Neuronal stem cell (in vitro differentiated cells): ENCODE measurements at places on chromosomes 11 and 22.

DNA sequence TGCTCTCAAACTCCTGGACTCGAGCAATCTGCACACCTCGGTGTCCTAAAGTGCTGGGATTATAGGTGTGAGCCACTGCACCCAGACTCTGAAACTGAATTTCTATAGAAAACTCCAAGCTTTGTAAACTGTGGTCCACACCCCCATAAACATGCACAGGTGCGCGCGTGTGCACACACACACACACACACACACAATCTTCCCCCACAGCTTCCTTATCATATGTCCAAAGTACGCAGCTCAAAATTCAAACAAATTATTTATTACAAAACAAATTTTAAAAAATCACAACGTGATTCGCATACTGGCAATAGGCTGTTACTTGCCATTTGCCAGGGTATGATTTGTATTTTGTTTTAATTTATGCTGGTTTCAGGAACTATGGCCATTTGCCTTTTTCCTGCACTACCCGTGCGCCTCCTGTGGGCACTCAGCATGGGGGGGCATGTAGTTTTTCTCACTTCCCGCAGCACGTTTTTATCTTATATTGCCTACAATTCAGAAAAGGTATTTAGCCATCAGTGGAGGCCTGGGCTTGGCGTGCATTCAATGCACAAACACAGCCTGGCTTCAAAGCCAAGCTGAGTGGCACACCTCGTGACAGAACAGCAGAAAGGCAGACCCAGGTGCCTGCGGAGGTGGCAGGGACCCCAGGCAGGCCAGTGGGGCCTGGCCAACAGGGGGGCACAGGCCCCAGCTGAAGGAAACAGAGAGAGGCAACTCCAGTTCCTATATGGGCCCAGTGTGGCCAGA lies 10.8 kb upstream of the SNX32 start:
- DNase-seq: no peak

DNA sequence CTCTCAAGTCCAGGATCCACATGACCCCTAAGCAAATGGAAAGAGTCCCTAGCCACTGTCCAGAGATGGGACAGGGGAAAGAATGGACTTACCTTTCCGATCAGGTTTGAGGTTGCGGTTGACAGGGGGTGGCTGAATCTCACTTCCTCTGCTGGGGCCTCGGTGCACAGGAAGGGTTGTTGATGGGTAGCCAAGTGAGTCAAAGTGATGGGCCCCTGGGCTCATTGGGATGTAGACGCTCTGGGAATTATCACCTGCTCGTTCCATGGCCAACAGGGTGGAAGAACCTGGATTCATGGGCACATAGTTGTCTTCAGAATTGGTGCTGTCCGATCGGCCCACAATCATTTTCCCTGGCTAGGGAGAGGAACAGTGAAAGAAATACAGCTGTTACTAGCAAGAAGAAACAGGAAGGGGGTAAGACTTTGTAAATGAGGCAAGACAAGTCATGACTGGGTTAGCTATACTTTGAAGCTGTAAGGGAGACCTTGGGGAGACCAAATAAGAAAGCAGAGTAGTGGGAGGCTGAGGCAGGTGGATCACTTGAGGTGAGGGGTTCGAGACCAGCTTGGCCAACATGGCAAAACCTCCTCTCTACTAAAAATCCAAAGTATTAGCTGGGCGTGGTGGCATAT lies 34.7 kb downstream of the USP35 start:
- no peak for DNase-seq

- DNase-seq: no peak
Measured at GRCh38 chr11:134558916-134559601, 147.0 kb upstream of the B3GAT1 start.

DNA sequence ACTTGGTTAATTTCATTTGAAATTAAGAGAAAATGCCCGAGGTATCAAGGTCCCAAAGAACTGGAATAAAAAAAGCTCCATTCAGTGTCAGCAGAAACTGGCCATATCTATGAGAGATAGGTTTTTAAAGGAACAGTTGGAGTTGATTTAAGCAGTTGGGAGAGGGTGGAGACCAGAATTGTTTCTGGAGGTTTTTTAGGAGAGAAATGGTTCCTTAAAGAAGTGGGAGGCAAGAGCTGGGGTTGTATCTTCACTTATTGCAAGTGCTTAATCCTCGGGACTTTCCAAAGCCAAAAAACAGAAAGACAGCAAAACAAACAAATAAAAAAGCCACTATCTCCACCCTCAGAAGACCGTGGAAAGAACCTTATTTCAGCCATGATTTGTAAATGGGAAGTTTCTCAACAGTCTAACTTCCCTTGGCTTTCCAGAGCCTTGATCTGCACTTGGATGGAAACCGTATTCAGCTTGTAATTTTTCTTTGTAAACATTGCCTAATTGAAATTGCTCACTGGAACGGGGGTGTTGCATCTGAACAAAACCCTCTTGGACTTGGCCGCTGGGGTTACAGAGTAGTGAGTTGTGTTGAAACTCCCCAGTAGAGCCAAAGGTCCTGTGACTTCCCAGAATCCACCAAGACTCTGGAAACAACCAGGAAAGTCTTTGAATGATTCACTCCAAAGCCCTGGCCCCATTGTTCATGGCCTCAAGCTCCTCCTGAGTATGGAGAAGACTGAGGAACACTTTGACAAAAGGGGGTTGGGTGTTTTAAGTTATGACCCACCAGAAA lies 115.6 kb downstream of the SLC1A2 start:
- DNase-seq: no peak

- DNase-seq: no peak
Measured at GRCh38 chr11:130478881-130479280, 30.4 kb downstream of the ADAMTS15 start.

- no peak for DNase-seq
Measured at GRCh38 chr11:119021631-119022030, 3.1 kb downstream of the TRAPPC4 start.

- DNase-seq: peak; percentile 43
Measured at GRCh38 chr11:9004183-9004926, 554 bp upstream of the NRIP3 start.

GRCh38 chr22:20430720-20431510 lies 6.7 kb downstream of the SCARF2 start:
- DNase-seq: peak; percentile 61

DNA sequence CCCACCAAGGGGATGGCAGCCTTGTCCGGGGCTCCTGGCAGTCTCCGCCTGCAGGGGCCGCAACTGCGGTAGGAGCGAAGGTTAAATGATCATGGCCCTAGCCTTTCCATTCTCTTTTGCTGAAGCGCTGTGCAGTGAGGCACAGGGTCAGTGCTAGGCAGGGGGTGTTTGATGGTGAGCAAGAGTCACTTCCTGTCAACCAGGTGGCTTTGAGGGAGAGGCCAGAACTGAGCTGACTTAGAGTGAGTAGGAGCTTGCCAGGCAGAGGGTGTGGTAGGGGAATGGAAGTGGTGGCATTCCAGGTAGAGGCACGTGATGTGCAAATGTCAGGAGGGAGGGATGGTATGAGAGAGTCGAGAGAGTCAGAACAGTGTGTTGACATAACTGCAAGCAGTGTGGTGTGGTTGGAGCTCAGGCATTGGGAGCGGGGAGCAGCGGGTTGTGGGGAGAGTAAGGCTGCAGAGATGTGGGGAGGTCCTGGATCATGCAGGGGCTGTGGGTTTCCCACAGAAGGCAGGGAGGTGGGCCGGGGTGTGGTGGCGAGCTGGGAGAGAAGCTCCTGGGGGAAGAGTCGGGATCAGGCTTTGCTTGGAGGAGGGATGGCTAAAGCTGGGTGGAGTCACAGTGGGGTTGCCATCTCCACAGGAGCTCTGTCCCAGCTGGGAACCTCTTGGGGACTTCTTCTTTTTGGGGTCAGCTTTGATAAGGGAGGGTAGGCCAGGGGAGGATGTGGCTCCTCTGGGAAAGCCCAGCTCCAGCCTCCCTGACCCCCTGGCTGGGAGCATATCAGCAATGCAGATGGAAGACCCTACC lies 33.3 kb downstream of the AMPD3 start:
- DNase-seq: no peak

GRCh38 chr11:35800970-35801953 lies 138.7 kb downstream of the TRIM44 start:
- DNase-seq: no peak

- DNase-seq: no peak
Measured at GRCh38 chr22:25361899-25362214, 142.4 kb downstream of the CRYBB2 start.

- DNase-seq: no peak
Measured at GRCh38 chr11:61671527-61671926, 8.7 kb upstream of the DAGLA start.

- no peak for DNase-seq
Measured at GRCh38 chr11:110968348-110969062, 256.3 kb upstream of the ARHGAP20 start.

DNA sequence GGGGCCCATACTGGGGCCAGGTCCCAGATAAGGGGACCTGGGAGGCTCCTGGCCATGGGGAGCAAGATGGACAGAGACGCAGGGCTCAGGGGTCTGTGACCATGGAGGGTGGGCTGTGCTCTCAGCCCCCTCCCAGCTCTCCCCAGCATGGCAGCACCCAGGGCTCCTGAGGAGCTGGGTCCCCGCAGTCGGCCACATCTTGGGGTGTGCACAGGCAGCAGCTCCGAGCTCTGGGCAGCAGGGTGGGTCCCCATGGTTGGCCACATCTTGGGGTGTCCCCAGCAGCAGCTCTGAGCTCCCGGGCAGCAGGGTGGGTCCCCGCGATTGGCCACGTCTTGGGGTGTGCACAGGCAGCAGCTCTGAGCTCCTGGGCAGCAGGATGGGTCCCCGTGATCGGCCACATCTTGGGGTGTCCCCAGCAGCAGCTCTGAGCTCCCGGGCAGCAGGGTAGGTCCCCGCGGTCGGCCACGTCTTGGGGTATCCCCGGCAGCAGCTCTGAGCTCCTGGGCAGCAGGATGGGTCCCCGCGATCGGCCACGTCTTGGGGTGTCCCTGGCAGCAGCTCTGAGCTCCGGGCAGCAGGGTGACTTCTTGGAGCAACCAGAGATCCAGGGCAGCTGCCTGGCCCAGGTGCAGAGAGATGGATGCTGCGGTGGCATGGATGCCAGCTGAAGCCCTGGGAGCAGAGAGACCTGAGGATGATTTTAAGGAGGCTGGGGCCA lies 18.3 kb upstream of the MUC5B start:
- DNase-seq: no peak

DNA sequence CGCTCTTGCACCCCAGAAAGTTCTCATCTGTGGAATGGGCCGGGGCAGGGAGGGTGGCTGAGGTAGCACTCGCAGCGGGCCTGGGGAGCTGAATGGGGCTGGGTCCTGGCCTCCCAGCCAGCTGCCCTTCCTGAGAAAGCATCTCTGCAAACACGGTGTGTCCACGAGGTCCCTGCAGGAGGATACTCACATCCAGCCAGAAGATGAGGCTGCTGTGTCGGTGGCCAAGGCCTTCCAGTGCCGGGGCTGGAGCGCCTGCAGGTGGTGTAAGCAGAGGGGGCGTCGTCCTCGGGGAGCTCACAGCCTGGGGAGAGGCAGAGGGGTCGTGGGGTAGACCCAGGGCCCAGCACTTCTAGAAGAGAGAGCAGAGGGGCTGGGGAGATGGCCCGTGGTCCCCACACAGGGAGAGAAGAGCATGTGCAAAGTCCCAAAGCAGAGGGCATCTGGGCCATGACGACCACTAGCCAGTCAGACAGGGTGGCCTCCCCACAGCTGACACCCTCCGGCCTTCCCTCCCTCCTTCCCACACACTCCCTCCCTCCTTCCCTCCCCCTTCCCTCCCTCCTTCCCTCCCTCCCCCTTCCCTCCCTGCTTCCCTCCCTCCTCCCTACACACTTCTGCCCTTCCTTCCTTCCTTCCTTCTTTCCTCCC lies 97.9 kb downstream of the WNT7B start:
- no peak for DNase-seq

DNA sequence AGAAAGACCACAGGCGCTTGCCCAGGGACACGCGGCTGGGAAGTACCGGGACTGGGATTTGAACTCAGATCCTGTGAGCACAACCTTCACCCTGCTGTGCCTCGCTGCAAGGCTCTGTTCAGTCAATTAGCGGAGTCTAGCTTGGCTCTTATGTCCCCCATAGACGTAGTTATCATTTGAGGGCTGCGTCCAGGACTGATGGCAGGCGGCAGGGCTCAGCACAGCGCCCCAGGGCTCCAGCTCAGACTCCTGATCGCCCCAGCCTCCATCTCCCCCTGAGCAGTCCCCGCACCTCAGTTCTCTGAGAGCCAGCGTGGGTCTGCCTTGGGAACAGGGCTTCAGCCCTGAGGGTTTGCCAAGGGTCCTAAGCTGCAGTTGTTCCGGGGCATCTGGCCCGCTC lies 19.8 kb downstream of the MRGPRG start:
- DNase-seq: no peak
